ENCODE measurements at places on chromosomes 6 and 20.
A peak's percentile ranks its signal among the peaks of the same experiment; 100 is the strongest.

- DNase-seq: peak; percentile 54
Measured at GRCh38 chr6:2749969-2750600, 637 bp downstream of the MYLK4 start.

- no peak for DNase-seq
Measured at GRCh38 chr20:37640600-37641561, 52.9 kb upstream of the CTNNBL1 start.

DNA sequence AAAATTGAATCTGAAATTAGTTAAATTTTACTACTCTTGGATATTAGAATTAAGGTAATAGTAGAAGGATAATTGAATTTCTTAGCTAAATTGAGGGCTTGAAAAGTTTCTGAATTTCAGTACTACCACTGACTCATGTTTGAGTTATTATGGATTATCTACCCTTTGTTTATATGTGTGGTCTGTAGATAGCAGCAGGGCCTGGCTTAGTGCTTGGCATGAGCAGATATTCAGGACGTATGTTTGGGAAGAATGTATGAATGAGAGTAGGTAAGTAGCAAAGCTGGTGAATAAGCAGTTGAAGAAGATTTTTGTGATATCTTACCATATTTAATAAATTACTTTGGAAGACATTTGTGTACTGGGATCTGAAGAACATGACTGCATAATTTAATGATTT is 152.7 kb downstream of the MACROD2 start:
- no peak for DNase-seq

DNA sequence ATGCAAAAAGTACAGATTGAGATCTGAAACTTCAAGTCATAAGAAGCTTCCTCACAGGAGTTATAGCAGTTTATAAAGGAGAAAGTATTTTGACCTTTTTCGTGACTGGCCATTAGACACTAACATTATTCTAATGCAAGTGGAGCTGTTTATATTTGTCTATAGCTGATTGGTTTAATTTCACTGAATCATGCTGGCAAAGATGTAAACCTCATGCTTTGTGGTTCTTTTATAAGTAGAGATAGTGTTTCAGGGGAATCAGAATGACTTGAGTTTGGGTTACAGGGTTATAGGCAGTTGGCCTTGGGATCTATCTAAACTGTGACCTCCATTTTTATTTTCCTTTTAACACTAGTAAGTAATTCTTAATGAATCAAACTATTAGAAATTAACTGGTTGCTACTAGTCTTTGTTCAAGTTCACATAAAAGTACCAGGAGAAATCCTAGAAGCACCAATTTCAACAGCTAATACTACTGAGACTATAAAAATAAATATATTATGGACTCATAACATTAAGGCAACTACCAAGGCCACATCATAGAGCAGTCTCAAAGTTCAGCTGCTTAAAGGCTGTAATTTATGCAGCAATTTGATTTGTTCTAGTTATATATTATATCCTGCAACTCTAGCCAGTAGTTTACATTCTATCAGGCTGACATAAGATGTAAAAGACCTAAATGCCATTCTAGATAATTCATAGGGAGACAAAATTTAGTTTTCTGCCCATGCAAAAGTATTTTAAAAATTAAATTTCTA is 94.0 kb downstream of the RNGTT start:
- DNase-seq: no peak

DNA sequence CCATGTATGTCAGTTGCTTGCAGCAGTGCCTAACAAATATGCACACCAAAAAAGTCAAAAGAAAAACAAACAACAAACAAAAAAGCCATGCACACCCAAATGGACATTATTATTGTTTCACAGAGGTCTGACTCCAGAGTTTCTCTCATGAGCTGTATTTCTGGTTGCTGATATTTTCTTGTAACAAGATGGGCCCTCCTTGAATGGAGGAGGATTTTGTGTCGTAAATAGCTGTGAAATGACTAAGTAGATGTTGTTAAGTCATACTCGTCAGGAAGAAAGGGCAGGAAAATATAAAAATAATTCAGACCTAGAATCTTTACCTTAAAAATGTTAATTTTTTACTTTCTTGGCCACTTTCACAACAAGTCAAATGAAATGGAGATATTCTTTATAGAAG is 96.0 kb downstream of the PLEKHG1 start:
- DNase-seq: no peak

DNA sequence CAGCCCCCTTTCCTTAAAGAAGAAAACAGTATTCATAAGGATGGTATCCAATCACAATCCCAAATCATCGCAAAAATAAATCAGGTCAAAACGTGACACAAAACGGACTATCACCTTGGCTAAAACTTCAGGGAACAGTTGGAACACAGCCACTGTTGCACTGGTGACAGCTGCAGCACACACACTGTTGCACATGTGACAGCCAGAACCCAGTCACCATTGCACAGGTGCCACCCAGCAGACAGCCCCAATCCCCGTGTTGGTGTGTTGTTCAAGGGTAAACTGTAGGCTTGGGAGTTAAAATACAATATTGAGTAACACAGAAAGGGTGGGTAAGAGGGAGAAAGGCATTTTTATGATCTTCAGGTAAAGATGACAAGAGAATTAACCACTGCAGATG is 15.8 kb downstream of the PSMB1 start:
- DNase-seq: no peak

DNA sequence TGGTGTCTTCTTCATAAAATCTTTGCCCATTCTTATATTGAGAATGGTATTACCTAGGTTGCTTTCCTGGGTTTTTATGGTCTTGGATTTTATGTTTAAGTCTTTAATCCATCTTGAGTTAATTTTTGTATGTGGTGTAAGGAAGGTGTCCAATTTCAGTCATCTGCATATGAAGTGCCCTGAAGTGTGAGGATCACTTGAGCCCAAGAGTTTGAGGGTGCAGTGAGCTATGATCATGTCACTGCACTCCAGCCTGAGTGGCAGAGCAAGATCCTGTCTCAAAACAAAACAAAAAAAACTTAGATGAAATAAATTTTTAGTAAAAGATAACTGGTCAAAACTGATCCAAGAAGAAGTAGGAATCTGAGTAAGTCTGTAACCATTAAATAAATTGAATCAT is 215.4 kb downstream of the TBC1D7 start:
- DNase-seq: no peak

- DNase-seq: no peak
Measured at GRCh38 chr20:62156254-62156556, 12.6 kb downstream of the SS18L1 start.

- no peak for DNase-seq
Measured at GRCh38 chr6:80003826-80004172, 650 bp upstream of the TTK start.

- no peak for DNase-seq
Measured at GRCh38 chr6:146300521-146300920, 243.1 kb upstream of the RAB32 start.

DNA sequence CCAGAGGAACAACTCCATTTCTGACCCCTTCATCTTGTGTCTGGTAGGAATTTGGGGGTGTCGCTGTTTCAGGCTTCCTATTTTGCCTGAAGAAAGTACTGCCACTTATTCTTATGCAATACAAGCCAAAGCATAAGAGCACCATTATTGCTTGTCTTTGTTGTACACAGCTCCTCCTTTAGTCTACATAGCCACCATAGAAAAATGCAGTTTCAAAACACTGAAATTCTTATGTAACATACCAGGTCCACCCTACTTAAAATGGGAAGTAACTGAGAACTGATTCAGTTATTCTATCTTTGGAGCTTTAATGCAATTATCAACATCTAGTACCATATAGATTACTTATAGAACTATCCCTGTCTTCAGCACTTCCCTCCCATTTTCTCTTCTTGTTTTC is 255.5 kb downstream of the ARHGAP18 start:
- no peak for DNase-seq

GRCh38 chr6:64220801-64221200 is 585.2 kb downstream of the PHF3 start:
- no peak for DNase-seq

GRCh38 chr6:90374201-90374600 is 77.6 kb upstream of the BACH2 start:
- DNase-seq: no peak

GRCh38 chr6:149782337-149782736 is 32.8 kb downstream of the PCMT1 start:
- DNase-seq: no peak

- DNase-seq: no peak
Measured at GRCh38 chr6:111559188-111560097, 46.2 kb downstream of the TRAF3IP2 start.

GRCh38 chr6:136927292-136927691 is 5.2 kb downstream of the SLC35D3 start:
- DNase-seq: no peak

DNA sequence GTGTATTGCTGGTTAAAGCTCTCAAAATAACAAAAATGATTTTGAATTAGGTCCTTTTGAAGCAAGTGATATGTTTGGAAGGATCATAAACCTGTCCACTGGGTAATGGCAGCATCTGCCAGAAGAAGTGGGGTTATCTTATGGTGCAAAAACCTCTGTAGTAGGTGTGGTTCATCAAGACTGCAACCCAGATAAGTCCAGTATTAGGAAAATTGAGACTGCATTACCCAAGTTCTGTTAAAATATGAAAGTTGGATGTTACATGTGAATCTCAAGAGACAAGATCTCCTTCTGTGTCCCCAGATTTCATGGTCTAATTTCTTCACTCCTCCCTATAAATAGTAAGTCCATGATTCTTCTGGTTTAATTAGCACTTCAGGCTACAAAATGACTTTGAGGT is 59.4 kb downstream of the RPRD1B start:
- DNase-seq: no peak

DNA sequence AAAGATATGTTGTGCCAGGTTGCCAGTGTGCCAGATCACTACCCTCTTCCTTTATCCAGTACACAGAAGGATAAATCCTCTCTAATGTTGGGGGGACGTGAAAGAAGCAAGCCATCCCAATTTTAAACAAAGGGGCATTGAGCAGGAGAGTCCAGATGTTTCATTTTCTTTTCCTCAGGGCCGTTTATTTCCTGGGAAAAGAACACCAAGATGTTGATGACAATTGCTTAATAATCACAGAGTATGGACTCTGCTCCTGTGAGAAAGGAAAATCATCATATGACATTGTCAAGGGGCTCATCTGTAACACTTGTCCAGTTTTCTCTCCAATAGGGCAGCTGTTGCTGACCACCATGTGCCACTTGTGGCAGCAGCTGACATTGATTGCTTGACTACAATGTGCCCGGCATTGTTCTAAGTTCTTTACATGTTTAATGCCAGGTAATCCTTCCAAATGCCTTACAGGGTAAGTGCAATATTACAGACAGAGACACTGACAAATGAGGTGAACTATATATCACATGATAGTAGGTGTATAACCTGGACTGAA is 161.4 kb downstream of the CD109 start:
- no peak for DNase-seq

DNA sequence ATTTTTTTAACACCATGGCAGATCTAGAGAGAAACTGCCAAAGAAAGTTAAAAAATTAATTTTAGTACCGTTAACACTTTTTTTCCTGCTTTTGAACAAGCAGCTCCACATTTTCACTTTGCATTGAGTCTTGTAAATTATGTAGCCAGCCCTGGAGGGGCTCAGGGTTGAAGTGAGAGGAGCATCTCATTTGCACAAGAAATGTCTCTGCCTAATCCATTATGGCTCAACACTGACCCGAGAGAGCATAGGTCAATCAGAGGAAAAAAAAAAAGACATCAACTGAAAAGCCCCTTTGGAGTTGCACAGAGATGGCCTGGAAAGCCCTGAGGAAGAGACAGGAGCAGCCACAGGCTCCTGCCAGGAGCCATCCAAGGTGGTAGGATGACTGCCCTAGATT is 4.3 kb upstream of the SLPI start:
- no peak for DNase-seq

DNA sequence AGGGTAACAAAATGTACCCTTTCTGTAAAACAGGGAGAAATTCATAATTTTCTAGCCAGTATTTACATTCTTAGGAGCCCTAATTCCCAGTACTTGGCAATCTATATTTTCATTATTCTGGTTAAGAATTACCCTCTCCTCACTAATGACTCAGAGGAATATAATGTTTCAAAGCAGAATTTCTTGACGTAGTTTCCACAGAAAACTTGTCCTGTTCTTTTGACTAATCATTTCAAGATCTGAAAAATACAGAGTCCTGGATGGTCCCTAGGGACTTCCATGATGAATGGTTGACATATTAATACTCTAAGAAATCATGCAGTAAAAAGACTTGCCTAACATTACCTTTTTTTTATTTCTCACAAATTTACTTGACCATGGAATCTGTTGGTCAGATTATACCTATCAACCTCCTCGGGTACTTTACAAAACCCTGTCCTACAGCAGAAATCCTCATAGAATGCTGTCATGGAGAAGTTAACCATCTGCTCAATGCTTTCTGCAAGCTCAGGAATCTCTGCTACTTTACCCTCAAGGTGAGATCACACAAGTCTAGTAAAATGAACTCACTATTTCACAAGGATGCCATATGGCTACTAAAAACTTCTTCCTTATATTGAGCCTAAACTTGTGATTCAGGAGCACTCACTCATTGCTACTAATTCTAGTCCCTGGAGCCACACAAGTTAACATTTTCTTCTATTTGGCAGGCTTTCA is 202.1 kb upstream of the CNR1 start:
- no peak for DNase-seq

DNA sequence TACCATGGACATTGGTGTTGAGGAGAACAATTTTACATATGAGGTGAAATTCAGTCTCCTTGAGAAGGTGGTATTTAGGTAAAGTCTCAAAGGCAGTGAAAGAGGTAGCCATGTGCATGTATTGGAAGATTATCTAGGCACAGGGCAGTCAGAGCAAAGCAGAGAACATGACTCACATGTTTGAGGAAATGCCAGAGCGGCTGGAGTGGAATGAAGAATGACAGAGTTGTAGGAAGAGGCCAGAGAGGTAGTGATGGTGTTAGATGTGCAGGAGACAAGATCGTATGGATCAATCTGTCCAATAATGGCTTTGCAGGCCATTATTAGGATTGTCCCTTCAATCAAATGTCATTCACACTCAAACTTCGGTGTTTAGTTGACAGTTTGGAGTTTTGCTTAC is 449.4 kb upstream of the PTCHD4 start:
- no peak for DNase-seq

GRCh38 chr20:54514028-54514607 is 38.7 kb downstream of the DOK5 start:
- no peak for DNase-seq

- DNase-seq: no peak
Measured at GRCh38 chr20:47358672-47359529, 2.4 kb upstream of the ZMYND8 start.
